ENCODE measurements at places on chromosomes 5 and 9.

- DNase-seq = no peak
These were observed 85.5 kb upstream of the MYO10 start for GRCh38 chr5:17021602-17021932.

GRCh38 chr5:42235837-42236236, 187.4 kb upstream of the GHR start:
- DNase-seq = no peak

GRCh38 chr5:178423431-178423830, 166.8 kb downstream of the COL23A1 start:
- no peak for DNase-seq

GRCh38 chr9:127503379-127503921, 52.1 kb downstream of the LRSAM1 start:
- DNase-seq = no peak

DNA sequence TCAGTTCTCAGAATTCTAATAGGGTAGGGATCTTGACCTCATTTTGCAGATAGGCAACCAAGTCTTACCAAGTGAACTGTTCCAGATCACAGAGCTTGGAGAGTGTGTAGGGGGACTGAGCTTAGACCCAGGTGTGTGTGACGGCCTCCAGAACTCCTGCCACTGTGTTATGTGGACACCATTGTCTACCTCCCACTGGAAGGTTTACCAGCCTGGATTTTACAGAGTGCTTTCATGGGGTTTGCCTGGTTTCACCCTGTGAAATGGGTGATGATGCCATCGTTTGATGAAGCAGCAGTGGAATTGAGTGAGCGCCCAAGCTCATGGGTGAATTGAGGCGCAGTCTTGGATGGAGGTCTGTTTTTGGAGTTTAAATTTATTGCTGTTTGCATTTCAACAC, 23.6 kb downstream of the TJP2 start:
- no peak for DNase-seq

DNA sequence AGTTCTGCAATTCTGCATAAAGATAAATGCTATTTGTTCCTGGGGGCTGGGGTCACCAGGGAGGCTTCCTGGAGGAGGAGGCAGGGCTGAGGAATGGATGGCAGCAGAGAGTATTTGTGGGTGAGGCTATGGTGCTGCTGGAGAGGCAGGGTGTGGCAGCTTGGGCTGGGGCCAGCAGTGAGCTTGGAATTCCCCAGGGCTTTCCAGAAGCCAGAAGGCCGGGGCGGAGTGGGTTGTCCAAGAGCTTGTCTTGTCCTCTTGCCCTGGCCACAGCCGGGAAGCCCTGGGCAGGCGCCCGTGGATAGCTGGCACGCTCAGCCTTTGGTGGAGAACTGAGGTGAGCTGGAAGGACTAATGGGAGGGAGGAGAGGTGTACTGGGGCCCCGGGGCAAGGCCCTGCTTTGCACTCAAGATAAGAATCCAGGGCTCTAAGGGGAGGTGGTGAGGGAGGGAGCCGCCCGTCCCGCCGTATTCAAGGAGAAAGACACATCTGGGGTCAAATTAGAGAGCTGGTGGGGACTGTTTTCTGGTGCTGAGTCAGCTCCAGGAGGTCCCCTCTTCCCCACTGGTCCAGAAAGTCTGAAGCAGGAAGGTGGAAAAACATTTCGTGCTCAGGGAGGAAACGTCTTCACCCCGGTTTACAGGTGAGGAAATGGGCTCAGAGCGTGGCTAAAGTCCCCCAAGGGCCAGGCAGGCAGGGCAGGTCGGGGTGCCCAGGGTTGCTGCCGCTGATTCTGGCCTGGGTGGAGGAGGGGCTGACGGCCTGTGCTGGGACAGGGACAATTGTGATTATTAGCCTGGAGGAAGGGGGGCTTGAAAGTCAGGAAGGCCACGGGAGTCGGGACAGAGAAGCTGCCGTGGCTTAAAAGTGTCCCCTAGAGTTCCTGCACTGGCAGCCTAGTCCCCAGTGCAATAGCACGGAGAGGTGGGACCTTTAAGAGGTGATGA, 26.9 kb upstream of the CNOT6 start:
- DNase-seq = no peak

GRCh38 chr5:140794595-140795258, at the start of gene PCDHA2:
PCDHA2 (plus strand) TSS chr5:140794852.
- DNase-seq = no peak

GRCh38 chr5:54883374-54884194, 101.8 kb downstream of the ESM1 start:
- no peak for DNase-seq

DNA sequence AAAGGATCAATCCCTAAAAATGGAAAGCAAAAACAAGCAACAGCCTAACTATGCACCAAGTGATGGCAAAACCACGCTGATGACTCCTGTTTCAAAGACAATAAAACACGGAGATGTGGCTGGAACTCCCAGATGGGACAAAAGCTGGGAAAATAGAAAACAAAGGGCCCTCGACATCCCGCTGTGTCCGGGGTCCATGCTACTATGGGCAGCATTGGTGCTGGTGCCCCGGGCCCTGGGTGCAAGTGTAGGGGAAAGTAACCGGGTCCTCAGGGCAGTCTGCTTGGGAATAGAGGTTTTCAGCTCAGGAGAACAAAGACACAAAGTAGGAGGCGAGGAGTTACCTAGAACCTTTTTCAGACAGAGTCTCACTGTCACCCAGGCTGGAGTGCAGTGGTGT, 46.1 kb downstream of the MRPL36 start:
- no peak for DNase-seq

- no peak for DNase-seq
These were observed 479.5 kb downstream of the TAF11L14 start for GRCh38 chr5:18113721-18114120.

- no peak for DNase-seq
These were observed 35.7 kb downstream of the SLC1A3 start for GRCh38 chr5:36642089-36642488.

- DNase-seq = no peak
These were observed 68.5 kb downstream of the MCTP1 start for GRCh38 chr5:95216136-95216955.

DNA sequence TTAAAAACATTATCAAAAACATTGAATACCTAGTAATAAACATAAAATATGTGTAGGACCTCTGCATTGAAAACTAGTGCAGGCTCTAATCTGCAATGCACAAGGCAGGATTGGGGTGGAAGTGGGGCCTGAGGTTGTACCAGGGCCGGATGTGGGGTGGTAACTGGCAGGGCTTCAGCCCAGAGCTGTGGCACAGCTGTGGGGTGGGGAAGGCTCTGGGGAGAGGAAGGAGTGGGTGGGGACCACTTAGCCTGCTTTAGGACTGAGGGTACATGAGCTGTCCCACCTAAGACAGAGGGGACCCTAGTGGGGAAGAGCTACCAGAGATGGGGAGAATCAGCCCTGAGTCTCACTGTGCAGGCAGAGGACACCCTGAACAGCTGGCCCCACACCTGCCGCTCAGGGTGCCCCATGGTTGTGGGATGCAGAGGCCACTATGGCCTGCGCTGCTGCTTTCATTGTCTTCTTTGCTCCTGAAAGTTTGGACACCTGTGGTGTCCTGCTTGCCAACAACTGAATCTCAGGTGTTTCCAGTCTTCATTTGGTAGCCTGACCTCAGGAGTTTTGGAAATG, 311.4 kb downstream of the TLE4 start:
- no peak for DNase-seq

- DNase-seq = no peak
These were observed 209.4 kb downstream of the DTWD2 start for GRCh38 chr5:118778941-118779340.

- no peak for DNase-seq
These were observed 15.3 kb downstream of the MYMK start for GRCh38 chr9:133509179-133510083.

DNA sequence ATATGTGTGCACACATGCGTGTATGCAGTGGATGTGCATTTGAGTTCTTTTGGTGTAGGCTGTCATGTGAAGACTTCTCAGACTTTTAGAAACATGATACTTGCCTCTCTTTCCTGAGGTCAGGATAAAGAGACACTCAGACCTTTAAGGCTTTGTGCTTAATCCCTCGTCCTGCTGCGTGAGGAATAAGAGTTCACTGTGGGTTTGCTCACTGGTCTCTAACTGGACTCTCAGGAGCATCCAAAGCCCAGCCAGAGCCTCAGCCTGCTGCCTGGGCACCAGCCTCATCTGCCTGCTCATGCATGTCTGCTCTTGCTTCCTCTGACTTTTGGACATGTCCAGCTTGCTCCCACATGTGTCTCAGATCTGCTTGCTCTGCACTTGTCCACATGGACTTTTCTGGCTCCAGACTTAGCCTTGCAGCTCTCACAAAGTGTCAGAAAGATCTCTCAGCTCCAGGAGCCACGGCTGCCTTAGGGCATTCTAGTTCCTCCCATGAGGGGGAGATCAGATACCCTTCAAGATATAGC, 65.1 kb upstream of the ZNF366 start:
- DNase-seq = no peak

- DNase-seq = no peak
These were observed 173.8 kb upstream of the PITX1 start for GRCh38 chr5:135207866-135208265.

GRCh38 chr9:83598487-83598886, 24.5 kb upstream of the IDNK start:
- no peak for DNase-seq

GRCh38 chr9:96877269-96877668, 23.0 kb upstream of the ZNF782 start:
- DNase-seq = no peak

DNA sequence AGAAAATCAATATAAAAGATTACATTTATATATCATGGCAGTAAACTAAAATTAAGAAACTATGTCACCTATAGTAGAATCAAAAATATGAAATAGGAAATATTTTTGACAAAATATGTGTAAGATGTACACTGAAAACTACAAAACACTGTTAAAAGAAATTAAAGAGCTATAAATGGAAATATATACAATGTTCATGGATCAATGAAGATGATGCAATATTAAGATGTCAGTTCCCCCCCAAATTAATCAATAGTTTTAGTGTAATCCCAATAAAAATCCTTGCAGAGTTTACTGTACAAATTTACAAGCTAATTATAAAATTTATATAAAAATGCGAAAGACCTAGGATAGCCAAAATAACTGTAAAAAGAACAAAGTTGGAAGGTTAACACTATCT, 173.0 kb upstream of the ADRA1B start:
- DNase-seq = no peak

DNA sequence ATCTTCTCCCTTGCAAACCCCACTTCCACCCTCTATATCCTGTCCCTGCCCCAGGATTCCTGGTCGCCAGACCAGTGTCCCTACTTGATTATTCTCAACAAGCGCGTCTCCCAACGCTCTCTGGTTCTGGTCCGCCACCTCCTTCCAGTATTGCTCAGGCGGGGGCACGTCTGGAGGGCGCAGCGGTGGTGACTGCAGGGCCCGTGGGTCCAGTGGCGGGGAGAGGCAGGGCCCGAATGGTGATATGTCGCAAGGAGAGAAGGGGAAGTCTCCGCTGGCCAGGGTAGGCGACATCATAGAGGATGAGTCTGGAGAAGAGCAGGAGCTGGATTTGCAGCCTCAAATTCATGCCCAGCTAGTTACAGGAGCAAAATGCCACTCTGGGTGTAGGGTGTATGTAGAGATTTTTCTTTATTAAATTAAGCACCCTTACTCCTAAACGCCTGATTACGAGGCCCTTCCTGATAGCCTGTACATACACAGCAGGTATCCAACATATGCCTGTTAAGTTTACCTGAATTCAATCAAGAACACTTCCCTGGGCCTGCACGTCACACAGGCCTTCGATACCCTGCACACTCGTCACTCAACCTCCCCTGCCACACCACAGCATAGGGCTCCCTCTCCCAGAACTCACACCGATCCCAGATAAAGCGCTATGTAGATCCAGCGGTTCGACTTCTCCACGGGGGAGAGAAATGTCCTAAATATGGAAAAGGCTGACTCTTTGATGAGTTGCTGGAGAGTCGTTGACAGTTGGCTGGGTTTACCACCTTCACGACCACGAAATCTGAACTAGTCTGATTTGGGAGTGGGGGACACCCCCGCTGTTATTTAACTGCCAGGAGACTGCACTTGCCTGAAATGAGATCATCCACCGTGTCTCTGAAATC, 4.8 kb downstream of the MCIDAS start:
- DNase-seq = no peak

DNA sequence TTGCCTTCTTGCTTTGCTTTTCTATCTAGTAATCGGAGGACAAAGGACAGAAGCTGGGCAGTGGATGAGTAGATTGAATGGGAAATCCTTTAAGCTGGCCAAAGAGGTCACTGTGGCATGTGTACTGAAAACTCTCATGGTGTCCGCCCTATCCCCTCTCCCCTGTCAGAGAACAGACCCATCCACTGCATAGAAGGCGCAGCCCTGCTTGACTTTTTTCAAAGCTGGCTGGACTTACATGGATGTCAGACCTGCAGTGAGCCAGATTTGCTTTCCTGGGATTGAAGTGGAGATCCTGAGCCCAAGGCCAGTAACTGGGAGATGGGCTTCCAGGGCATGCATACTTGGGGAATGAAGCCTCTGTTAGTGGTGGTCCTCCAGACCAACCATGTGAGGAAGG, 329.5 kb downstream of the TRPM3 start:
- no peak for DNase-seq

DNA sequence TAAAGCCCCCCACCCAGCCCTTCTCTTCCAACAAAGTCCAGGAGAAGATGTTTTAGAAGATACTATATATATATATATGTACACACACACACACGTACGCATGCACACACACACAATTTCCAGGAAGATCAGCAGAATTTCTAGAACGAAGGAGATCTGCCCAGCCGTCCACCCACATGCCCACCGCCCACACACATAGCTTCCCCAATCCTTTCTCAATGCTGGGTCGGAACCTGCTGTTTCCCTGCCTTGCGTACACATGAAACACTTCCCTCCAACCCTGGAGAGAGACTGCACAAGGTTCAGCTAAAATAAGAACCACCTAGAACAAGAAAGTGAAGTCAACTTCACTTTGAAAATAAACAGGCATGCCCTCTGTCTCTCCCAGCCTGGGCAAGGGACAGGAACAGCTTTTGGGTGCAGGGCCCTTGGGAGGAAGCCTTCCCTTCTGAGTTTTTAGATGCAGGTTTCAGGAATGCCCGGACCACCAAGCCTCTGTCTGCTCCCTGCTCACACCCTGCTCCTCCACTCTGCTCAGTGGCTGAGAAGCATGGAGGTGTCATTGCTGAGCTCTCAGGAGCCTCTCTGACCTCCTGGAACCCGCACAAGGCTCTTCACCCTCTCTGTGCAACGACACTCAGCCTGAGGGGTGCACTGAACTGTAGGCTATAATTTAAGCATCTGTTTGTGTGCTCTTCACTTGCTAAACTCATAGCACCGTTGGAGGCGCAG, 149.4 kb downstream of the C5orf15 start:
- DNase-seq = no peak

DNA sequence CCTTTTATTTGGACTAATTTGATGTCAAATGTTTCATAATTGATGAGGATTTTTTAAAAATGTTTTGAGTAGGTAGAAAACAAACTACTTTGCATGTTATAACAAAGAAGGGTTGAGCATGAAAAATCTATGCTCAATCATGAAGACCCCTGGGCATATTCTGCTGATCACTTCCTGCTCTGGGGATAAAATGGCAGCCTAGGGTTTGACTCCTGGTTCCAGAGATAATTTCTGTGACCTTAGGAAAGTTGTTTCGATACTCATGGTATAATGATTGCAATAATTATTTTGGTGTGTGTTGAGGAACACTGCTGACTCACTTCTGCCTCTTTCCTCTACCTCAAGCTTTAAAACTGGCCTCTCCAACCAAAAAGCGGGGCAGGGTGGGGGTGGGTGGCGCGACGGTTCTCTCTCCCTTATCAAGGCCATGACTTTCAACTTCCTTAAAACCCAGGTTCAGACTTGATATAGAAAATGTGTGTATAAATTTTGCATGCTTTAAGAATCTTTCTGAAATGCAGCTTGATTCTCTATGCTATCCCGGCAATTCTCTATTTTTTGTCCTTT, 6.0 kb upstream of the PIP5K1B start:
- no peak for DNase-seq
